ENCODE measurements at places on chromosomes 13 and 19. TPM values are rescaled to one million over a fixed set of nuclear protein-coding genes. Genes with fewer than 3 reads are reported as not detected.

GRCh38 chr13:34926508-34926907 lies 15.6 kb upstream of the NBEA start:
- no peaks in the 10 kb centered on the region for H3K4me1 ChIP-seq
- H3K36me3 ChIP-seq: no peaks in the 10 kb centered on the region
- DNase-seq: no peak
- H3K4me3 ChIP-seq: no peak overlapping the region
- no peaks in the 10 kb centered on the region for H3K27me3 ChIP-seq

GRCh38 chr13:36069881-36070366 lies 61.3 kb downstream of the DCLK1 start:
- no peaks in the 10 kb centered on the region for H3K27me3 ChIP-seq
- H3K4me1 ChIP-seq: no peaks in the 10 kb centered on the region
- H3K4me3 ChIP-seq: no peak overlapping the region
- H3K27ac ChIP-seq: peak overlapping the region; percentile 61
- no peak for DNase-seq
- H3K36me3 ChIP-seq: no peaks in the 10 kb centered on the region

DNA sequence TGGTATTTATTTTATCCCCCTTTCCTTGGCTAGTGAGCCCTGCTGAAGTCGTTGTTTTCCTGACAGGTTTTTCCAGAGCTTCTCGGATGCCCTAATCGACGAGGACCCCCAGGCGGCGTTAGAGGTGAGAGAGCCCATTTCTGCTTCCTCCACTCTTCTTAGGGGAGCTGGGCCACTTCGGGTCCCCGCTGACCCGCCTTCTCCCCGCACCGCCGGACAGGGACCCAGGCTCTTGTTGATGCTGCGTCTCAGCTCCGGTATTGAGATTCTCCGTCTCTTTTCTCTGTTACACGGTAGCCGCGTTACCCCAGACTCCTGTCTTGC lies 306 bp downstream of the SUGT1 start:
- peaks cover 26% of the 10 kb centered on the region for H3K4me1 ChIP-seq
- no peaks in the 10 kb centered on the region for H3K27me3 ChIP-seq
- peaks cover 20% of the 10 kb centered on the region for H3K36me3 ChIP-seq

- peak overlapping the region; percentile 85 for H3K4me3 ChIP-seq
- H3K4me1 ChIP-seq: peaks cover 50% of the 10 kb centered on the region
- peaks cover 24% of the 10 kb centered on the region for H3K36me3 ChIP-seq
- H3K27ac ChIP-seq: peak overlapping the region; percentile 94
These were observed 823 bp downstream of the TLE5 start for GRCh38 chr19:3061182-3062161.

DNA sequence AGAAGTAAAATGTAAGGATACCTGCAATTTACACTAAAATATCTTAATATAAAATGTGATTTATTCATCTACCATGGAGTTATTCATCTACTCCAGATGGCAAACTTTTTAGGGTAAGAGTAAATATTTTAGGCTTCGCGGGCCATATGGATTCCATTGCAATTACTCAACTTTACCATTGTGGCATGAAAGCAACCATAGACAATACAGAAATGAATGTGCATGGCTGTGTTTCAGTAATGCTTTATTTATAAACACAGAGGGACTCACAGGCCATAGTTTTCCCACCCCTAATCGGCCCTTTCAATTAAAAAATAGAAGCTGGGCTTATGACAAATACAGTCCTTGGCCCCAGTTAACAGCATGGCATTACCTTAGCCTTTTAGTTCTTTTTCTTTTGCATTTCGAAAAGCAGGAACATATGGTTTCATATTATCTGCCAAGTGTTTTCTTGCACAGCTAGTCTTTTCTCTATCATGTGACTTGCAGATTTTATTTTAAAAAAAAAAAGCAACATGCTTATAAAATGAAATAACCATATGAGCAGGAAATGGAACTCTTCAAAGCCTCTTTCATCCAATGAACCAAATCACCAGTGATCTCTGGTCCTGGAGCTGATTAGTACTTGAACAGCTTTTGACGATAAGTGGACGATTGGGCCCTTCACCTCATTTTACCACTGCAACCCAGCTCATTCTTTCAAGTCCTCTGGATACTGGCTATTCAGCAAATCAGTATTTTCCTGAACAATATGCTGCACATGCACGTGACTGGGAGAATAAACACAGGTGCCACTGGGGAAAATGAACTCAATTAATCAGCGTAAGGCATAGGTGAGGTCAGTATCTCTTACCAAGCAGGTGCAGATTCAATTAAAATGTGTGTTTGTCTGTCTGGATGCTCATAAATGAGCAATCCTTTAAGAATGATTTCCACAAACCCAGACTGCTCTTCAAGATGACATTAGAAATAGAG lies 63.9 kb downstream of the LHFPL6 start:
- H3K27me3 ChIP-seq: no peaks in the 10 kb centered on the region
- DNase-seq: no peak
- no peak overlapping the region for H3K4me3 ChIP-seq
- H3K4me1 ChIP-seq: no peaks in the 10 kb centered on the region

GRCh38 chr13:99086267-99087097 lies 108.6 kb upstream of the DOCK9 start:
- H3K36me3 ChIP-seq: no peaks in the 10 kb centered on the region
- H3K4me1 ChIP-seq: peaks cover 15% of the 10 kb centered on the region
- no peak for DNase-seq
- H3K4me3 ChIP-seq: peak overlapping the region; percentile 82
- no peaks in the 10 kb centered on the region for H3K27me3 ChIP-seq

DNA sequence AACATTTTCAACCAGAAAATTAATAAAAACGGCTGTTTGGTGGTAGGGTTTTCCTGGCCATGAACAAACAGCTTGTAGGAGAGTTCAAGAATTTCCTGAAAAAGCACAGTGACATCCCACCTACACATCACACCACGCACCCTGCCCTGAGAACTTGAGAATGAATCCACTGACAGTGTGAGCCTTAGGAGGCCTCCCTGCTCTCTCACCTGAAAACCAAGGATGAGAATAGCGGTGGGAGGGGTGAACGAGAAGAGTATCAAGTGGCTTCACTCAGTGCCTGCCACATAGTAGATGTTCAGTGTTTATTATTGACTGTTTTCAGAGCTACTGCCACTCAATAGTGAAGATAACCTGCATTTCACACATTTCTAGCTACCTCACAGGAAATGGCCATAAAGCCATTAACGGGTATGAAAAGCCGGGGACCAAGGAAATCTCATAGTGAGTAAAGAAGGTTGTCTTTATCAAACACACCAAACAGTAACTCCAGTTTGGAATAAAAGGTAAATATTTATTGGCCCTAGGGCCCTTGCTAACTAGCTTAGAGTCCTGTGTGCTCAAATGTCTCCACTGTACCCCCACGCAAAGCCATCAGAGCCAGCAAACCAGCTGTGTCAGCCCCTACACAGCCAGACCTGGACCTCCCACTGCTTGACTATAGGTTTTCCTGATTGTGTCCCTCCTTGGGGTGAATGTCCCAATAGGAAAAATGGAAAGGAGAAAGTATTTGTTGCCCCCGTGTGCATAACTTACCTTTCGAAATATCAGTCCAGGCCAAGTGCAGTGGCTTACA lies 40.6 kb downstream of the TPT1 start:
- no peak for DNase-seq
- H3K27ac ChIP-seq: no peak overlapping the region

- H3K4me3 ChIP-seq: no peak overlapping the region
- no peak overlapping the region for H3K27ac ChIP-seq
- H3K4me1 ChIP-seq: no peaks in the 10 kb centered on the region
- no peaks in the 10 kb centered on the region for H3K27me3 ChIP-seq
- no peak for DNase-seq
These were observed 897.0 kb downstream of the SLITRK6 start for GRCh38 chr13:84902243-84902642.

DNA sequence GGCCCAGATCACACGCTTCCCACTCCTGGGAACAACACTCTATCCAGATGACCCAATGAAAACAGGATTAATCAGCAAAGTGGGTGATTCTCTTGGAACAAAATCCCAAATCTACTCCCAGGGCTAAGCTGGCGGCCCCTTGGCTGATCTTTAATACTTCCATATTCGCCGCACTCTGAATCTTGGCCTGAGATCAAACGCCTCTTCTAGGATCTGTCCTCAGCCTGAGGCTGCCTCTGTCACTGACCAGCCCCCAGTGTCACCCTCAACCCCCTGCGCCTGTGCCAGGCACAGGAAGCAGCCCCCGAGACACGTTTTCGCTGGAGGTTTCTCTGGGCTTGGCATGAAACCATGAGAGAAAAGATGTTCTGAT lies 2.4 kb upstream of the CTXN1 start:
- H3K36me3 ChIP-seq: peaks cover 30% of the 10 kb centered on the region
- peak overlapping the region; percentile 71 for H3K27ac ChIP-seq
- no peak overlapping the region for H3K4me3 ChIP-seq
- no peak for DNase-seq

DNA sequence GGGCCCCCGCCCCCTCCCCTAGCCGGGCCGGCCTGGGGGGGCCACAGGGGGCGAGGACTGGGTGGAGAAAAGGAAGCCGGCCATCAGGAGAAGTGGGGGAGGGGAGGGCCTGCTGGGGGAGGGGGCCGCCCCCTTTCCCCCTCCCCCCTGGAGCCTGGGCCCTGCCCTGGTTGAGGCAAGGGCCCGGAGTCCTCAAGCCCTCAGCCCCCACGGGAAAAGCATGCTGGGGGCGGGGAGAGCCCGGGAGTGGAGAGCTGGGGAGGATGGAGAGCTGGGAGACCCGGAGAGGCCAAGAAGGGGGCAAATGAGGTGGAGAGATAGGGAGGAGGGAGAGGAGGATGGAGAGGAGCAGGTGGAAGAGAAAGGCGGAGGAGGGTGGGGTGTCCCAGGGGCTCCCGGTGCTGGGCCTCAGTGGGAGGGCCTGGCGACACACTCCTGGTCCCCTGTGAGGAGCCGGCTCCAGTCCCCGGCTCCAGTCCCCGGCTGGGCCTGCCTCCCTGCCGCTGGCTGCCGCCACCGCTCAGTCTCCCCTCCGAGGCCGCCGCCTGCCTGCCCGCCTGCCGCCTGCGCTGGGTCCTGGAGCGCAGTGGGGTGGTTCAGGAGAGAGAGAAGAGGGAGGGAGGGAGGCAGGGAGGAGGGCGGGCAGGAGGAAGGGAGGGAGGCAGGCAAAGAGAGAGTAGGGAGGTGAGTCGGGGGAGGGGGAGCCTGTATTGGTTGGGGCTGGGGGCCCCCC lies at the start of gene GRIK5:
Gene GRIK5 (minus strand): TSS at position 588 of the 733 bp plus-strand sequence. CDS start 4,436 bp downstream, outside the sequence.
- peaks cover 21% of the 10 kb centered on the region for H3K27me3 ChIP-seq
- H3K4me1 ChIP-seq: peaks cover 3% of the 10 kb centered on the region
- no peak within 1 kb of the TSS for H3K27ac ChIP-seq
- no peak within 1 kb of the TSS for H3K4me3 ChIP-seq
- no peaks in the 10 kb centered on the region for H3K36me3 ChIP-seq
- DNase-seq: no peak

- no peaks in the 10 kb centered on the region for H3K4me1 ChIP-seq
- no peak overlapping the region for H3K27ac ChIP-seq
- no peak for DNase-seq
These were observed 27.4 kb upstream of the CYP4F8 start for GRCh38 chr19:15587663-15588062.

DNA sequence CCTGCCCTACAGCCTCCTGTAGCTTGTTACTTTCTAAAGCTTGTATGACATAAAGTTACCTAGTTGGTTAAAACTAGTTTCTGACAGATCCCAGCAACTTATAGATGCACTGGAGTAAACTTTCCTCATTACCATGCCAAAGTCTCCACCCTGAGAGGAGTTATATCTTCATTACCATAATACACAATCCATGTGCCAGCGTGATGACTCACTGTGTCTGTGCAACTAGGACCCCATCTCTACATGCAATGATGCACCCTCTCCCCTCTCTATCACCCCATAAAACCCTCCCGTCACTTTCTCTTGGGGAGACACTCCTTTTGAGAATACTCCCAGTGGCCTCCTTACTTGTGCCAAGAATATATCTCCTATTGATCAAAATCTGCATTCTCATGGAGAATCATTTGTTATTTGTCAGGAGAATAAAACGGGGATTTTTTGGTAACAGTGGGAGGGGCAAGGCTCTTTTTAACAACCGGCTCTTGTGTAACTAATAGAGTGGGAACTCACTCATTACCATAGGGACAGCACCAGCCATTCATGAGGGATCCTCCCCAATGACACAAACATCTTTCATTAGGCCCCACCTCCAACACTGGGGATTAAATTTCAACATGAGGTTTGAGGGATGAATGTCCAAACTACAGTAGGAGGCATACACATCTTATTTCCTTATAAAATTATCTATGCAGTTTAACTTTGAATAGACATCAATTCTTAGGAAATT lies 235.1 kb upstream of the ATXN8OS start:
- H3K27me3 ChIP-seq: no peaks in the 10 kb centered on the region
- no peaks in the 10 kb centered on the region for H3K36me3 ChIP-seq
- no peak overlapping the region for H3K4me3 ChIP-seq

- DNase-seq: no peak
- peaks cover 4% of the 10 kb centered on the region for H3K4me1 ChIP-seq
- no peak overlapping the region for H3K4me3 ChIP-seq
- H3K36me3 ChIP-seq: no peaks in the 10 kb centered on the region
- H3K27ac ChIP-seq: no peak overlapping the region
These were observed 19.3 kb upstream of the RASA3 start for GRCh38 chr13:114151565-114152284.

DNA sequence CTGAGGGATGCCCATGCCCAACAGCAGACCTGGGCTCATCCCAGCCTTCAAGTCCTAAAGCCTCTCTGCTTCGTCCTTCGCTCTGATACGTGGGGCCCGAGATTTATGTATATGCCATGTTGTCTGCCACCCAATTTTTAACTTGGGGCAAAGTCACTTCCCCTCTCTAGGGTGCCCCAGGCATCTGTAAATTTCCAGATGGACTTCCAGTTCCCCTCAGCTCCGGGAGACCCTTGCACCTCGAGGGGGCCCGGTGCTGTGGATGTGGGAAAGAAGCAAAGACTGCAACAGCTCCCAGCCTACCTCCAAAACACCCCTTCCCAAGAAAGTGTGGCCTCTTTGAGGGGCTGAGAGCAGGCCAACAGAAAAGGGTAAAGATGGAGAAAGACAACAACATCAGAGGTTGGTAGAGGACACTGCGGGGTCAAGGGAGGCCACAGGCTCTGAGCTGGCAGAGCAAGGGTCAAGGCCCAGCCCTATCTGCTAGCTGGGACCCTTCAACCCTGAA lies 97.4 kb downstream of the STK24 start:
- no peaks in the 10 kb centered on the region for H3K36me3 ChIP-seq
- no peak for DNase-seq

DNA sequence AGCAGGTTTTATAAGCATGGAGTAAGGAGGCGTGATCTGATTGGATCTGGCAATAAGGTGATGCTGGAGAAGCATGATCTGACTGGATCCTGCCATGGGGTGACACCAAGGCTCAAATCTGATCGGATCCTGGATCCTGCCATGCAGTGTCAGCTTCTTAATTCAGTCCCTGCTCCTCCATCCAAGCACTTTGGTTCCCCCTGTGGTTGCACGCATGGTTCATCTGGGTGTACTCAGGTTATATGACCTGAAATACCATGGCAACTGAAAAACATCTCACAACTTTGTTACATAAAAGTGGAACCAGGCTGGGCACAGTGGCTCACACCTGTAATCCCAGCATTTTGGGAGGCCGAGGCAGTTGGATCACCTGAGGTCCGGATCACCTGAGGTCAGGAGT lies 17.6 kb upstream of the KLK4 start:
- DNase-seq: no peak
- no peaks in the 10 kb centered on the region for H3K36me3 ChIP-seq
- no peaks in the 10 kb centered on the region for H3K27me3 ChIP-seq
- no peak overlapping the region for H3K4me3 ChIP-seq
- no peaks in the 10 kb centered on the region for H3K4me1 ChIP-seq

TGFB1 gene
- total RNA-seq: 5.2 TPM

ZNF784 gene
- total RNA-seq: 10.0 TPM

SPRED3 gene
- total RNA-seq: 0.10 TPM

NCAN gene
- not detected for total RNA-seq

PRX gene
- total RNA-seq: 2.9 TPM

LRCH1 gene
- total RNA-seq: 3.4 TPM
